ENCODE measurements at places on chromosomes 11 and 22. TPM values are rescaled to one million over a fixed set of nuclear protein-coding genes. Genes with fewer than 3 reads are reported as not detected.

GRCh38 chr11:134365011-134365925, 33.5 kb downstream of the GLB1L2 start:
- H3K36me3 ChIP-seq, result no peaks in the 10 kb centered on the region
- no peak overlapping the region for H3K4me3 ChIP-seq
- no peak overlapping the region for H3K27ac ChIP-seq
- DNase-seq, result no peak
- H3K27me3 ChIP-seq, result no peaks in the 10 kb centered on the region

DLG2 gene
- 0.23 TPM for polyA plus RNA-seq

DNA sequence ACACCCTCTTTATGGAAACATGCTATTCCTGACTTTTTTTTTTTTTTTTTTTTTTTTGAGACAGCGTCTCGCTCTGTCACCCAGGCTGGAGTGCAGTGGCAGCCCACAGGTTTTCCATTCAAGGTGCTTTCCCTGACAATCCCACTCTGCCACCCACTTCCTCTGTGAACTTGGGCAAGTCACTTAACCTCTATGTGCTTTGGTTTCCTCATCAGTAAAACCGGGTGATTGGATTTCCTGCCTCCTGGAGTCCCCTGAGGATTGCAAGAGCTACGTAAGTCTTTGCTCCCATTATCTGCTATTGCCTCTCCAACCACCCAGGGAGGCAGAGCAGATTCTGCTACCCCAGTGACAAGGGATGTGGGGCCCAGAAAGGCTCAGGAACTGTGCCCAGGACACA, 54.1 kb downstream of the CELSR1 start:
- H3K36me3 ChIP-seq, result no peaks in the 10 kb centered on the region
- no peaks in the 10 kb centered on the region for H3K27me3 ChIP-seq
- no peak overlapping the region for H3K27ac ChIP-seq

- H3K36me3 ChIP-seq, result peaks cover 6% of the 10 kb centered on the region
- H3K27me3 ChIP-seq, result no peaks in the 10 kb centered on the region
- DNase-seq, result no peak
- H3K4me3 ChIP-seq, result peak overlapping the region; percentile 94
Observed at GRCh38 chr22:19942157-19943081, 801 bp upstream of the TXNRD2 start.

- H3K36me3 ChIP-seq, result no peaks in the 10 kb centered on the region
- H3K27ac ChIP-seq, result no peak overlapping the region
Observed at GRCh38 chr22:44075670-44076069, 51.6 kb downstream of the PARVB start.

GRCh38 chr11:96257972-96258934, 84.7 kb downstream of the MAML2 start:
- peaks cover 15% of the 10 kb centered on the region for H3K4me1 ChIP-seq
- no peak overlapping the region for H3K4me3 ChIP-seq
- no peak for DNase-seq
- no peaks in the 10 kb centered on the region for H3K36me3 ChIP-seq
